ENCODE measurements at places on chromosomes 16 and 17. TPM values are rescaled to one million over a fixed set of nuclear protein-coding genes. Genes with fewer than 3 reads are reported as not detected.

SYNGR3 gene
- 1.2 TPM for total RNA-seq

TVP23A gene
- not detected for total RNA-seq

DNA sequence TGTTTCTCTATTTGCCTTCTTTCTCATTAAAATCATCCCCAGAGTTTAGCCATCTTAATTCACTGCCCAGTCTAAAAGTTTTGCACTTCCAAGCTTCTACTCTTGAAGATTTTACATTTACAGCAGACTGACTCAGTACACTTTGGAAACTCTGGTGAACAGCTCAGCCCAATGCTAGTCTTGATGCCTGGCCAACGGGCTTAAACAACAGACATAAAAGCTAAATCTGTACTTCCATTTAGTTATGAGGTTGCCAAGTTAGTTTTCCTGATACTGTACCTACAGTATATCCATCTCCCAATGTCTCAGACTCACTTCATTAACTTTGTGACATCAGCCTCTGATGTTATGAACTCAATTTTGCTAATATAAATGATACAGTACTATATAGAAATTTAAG, 891.8 kb upstream of the SOX9 start:
- no peak for ATAC-seq

DNA sequence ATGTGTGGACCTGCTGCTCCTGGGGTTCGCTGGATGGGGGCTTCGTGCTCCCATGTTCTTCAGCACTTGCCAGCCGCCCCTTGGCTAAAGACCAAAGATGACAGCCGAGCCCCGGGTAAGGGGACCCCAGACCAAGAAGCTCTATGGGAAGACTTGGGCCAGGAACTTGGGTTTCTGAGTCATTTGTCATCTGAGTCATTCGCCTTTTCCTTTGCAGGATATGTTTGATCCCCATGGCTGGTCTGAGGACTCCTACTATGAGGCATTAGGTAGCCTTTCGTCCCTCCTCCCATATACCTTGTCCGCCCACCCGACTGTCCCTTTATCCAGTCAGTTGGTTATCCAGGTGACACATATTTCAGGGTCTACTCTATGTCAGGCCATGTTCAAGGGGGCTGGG, 17.7 kb upstream of the ITGB4 start:
- no peak for ATAC-seq

DNA sequence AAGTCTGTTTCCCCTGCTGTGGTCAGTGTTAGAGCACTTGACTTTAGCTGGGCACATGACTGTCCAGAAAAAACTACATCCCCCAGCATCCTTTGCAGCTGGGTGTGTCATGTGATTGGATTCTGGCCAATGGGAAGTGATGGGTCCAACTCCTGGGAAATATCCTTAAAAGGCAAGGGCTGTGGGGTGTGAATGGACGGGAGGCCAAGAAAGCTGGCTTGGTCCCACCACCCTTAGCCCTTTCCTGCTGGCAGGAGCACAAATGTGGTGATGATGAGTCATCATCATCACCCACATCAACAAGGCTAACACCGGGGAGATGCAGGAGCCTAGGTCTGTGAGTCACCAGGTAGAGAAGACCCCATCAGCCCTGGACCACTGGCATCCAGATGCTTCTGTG, 341.7 kb downstream of the C16orf95 start:
- no peak for ATAC-seq

DNA sequence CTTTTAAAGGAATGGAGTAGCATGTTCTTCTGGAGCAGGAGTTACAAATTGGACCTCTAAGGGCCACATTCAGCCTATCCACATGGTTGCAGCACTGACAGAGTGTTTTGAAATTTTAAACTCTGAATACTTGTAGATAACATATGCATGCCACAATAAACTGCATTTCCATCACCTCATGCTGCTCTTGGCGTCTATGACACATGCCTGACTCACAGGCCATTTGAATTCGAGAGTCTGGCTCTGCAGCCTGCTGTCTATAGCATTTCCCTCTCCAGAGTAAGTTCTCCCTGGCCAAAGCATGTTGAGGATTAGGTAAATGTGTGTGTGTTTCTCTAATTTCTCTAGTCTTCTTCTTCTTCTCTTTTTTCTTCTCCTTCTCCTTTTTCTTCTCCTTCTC, 28.7 kb upstream of the MYOCD start:
- no peak for ATAC-seq

DNA sequence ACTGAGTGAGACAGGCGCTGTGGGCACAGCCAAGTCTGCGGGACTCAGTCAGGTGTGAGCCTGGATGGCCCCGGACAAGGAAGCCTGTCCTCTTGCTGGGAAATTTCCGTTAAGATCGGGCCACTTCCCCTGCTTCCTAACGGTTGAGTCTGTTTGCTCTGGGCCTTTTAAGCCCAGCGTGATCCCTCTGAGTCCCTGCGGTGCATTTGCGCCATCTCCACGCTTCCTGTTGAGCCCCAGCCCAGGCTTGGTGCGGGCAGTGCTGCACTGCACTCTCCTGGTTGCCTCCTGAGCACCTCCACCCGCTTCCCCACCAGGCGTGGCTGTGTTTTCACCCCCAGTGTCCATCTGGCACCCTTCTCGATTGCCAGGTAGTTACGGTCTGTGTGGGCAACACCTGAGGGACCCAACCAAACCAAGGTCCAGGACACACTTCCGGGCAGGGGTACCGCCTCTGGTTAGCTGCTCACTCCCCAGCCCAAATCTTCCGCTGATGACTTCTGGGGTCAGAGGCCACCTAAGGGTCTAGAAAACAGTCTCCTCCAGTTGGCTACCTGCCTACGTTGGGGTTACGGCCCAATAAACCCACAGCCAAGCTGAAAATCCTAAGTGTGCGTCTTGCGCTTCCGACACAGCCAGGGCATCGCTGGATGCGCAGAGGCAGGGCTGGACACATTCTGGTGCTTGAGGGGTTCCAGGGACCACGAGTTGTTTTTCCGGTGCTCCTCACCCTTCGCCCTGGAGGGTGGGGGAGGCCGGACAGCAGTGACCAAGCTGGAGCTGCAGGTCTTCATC, 1.4 kb upstream of the SLC25A10 start:
- ATAC-seq, result no peak

DNA sequence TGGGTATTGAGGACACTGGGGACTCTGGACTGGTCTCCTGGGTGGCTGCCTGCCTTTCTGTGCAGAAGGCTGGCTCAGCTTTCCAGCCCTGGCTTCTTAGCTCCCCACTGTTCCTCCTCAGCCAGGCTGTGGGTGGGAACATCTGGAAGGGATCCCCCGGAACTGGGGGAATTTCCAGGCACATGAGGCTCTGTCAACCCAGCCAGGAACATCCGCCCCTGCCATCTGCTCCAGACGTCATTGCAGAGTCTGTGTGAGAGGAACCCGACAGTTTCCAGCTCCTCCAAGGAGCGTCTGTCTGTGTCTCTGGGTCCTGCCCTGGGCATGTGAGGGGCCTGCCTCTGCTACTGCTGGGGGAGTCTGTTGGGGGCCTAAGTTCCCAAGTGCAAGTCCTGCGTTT, 36.2 kb upstream of the CRHR1 start:
- no peak for ATAC-seq

GRCh38 chr17:14296166-14296910, 4.5 kb upstream of the HS3ST3B1 start:
- ATAC-seq, result no peak

Data from gastroesophageal sphincter (tissue), 4 donors.